Inflammatory macrophage (primary cell): ENCODE measurements at places on chromosomes 3 and 15.

- no peak for DNase-seq
Measured at GRCh38 chr3:126616931-126617330, 38.0 kb downstream of the TXNRD3 start.

DNA sequence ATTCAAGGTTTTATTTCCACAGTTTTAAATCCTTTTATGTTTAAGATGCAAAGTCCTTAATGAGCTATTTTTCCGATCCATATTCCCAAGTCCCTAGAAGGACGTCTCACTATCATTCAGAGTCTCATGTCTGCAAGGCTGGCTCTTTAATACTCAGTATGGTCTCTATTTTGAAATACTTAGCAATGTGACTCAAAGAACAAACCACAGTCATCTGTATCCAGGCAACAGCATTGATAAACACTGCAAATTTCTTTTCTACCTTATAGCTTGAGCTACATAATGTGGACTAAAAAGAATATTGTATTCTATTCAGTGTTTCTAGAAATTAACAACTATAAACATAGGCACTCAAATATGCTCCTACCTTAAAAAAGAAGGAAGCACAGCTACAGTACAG is 588.3 kb upstream of the NAALADL2 start:
- no peak for DNase-seq

DNA sequence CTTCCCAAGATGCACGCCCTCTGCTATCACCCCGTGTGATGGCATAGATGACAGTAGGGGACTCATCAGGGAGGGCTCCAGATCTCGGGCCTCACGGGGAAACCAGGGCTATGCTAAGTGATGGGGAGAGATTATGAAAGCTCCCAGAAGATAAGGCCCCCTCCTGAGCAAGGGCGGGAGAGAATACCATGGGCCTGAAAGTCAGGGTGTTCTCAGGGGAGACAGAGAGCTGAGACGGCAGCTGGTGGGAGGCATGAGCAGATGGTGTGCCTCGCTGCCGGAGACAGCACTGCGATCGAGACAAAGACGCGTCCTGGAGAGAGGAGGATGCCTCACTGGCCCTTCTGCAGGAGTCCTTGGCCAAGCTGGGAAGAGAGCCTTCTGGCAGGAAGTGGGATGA is 106.5 kb upstream of the ADPGK start:
- DNase-seq = no peak

DNA sequence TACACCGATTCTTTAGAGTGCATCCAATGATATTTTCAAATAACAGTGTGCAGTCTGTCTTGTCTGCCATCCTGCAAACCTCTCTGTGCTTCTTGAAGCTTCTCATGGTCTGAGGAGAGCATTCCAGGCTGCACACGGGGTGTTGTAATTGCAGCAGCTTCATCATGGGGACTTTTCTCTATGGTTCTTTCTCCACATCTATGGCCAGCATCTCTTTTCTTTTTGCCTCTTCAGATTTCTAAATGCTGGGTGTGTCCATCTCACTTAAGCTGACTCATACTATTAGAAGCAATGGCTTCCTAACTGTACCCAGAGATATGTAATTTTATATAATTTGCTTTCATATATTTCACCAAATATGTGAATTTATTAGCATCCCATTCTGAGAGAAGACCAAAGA is 63.8 kb upstream of the EPHB3 start:
- peak; percentile 76 for DNase-seq

DNA sequence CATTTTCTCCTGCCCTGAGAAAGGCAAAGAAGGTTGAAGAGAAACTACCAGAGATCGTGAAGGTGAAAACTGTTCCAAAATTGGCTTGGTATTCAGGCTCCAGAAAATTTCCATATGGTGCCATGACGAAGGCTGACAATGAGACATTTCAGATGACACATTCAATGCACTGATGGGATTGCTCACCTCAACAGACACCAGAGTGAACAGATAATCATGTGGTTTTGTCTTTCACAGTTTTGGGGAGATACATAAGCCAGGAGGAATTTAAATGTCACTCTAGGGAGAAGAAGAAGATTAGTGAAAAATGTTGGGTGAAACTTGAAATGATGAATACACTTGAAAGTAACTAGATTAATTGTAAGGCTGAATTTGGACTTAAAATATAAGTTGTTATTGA is 339.7 kb upstream of the EPHA3 start:
- no peak for DNase-seq

DNA sequence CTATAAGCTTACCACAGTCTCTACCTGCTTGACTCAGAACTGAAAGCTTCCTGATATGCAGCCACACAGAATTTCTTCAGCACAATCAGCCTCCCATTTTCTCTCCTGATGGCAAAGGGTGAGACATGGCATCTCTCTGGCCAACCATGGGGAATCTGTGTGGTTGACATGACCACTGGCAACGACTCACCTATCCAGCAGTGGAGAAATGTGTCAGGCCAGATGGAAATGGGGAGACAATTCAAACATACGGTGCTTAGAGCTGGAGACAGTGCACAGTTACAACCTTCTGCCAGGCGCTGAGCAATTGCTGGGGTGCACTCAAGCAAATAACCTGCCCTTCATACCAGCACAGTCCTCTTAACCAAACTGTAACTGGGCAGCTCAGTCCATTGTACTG is 3.6 kb downstream of the ZNF385D start:
- no peak for DNase-seq

GRCh38 chr3:5205165-5205941 is 17.8 kb downstream of the EDEM1 start:
- no peak for DNase-seq

DNA sequence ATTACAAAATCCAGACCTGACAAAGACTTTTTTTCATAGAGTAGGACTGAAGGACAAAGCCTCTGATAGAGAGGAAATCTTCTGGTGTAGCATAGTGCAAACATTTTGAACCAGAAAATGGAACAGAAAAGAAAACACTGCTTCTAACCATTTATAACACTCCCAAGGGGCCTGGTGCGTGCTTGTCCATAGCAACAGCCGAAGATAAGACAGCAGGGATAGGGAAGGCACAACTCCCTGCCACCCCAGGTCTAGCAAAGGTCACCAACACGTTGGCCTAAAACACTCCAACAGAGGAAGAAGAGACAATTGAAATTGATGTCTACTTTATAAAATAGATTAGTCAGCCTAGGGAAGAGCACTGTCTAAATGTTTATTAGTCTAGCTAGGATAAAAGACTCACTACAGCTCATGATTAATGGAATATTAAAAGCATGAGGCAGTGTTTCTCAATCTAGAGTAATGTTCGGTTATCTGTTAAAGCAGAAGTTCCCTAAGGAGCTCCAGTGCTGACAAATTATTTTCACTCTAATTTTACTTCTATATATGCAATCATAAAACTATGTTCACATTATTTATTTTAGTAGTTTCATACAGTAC is 145.2 kb downstream of the P3H2 start:
- no peak for DNase-seq

GRCh38 chr3:81788044-81788443 is 26.6 kb upstream of the GBE1 start:
- DNase-seq = no peak

GRCh38 chr15:40357246-40357645 is 773 bp upstream of the DISP2 start:
- no peak for DNase-seq

DNA sequence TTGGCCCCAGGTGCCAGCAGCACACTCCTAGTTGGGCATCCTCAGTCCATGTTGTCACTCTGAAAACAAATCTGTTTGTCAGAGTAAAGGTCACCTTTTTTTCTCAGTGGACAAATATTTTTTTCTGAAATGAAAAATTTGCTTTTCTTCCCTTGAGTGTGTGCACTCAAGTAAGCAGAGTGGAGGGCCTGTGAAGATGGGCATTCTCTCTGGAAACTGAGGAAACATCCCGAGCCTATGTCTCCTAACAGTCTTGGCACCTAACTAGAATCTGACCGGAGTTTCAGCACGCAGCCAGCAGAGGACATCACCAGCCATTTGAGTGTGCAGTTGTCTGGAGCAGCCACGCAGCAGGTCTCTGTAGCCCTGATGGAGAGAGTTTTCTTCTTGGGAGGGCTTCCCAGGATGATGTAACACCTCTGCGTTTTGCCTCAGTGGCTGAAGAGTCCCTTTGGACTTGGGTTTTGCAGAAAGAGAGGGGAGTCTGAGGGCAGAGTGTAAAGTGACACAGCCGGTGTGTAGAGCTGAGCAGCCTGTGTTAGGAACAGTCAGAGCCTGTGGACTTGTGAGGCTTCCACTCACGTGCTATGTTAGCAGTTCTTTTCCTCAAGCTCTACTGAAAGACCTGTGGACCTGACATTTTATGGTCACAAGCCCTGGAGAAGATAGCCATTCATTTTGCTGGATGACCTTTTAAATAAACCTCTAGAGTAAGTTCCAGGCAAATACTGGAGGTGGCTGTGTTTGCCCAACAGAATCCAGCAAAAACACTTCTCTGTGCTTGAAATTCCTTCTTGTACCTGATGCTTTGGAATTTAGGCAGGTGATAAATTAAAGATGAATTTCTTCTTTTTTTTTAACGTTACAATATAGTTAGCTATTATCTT is 51.6 kb downstream of the ABHD2 start:
- no peak for DNase-seq

- DNase-seq = no peak
Measured at GRCh38 chr3:58617338-58617761, 40.2 kb upstream of the FAM107A start.

DNA sequence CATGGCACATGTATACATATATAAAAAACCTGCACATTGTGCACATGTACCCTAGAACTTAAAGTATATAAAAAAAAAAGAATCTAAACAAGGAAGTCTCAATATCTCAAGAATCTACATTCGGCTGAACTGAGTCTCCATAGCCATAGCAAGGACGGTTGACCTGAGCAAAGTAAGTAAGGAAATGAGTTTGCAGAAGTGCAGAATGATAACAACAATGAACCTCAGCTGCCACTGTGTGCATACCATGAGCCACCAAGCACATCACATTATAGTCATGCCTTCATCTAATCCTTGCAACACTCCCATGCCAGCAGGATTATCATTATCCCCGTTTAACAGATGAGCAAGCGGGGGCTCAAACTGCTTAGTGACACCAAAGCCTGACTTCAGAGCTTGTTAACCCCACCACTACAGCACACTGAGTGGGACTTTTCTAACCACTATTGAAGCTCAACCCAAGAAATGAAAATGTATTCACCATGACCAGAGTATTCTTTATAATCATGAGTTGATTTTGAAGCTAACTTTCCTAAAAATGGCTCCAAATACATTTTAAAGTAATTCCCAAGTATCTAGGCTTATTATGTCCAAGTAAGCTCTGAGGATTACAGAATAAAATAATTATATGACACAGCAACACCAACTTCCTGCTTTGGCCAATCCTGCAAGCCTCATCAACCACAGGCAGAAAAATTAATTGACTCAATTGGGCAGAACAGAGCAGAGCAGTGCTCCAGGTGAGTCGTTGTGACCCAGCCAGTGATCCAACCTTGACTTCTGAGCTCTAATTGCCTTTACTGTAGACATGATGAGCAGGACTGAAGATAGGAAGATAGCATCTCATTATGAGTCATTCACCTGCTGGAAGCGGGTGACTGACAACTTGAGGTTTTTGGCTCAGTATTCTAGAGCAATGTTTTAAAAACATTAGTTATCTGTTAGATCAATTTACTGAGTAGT is 47.3 kb upstream of the IL12A start:
- DNase-seq = peak; percentile 14

- DNase-seq = no peak
Measured at GRCh38 chr3:60177726-60178125, 1073.5 kb downstream of the FHIT start.

GRCh38 chr3:150958683-150959082 is 13.8 kb downstream of the CLRN1 start:
- no peak for DNase-seq

GRCh38 chr3:36494461-36495109 is 114.3 kb downstream of the STAC start:
- peak; percentile 97 for DNase-seq

DNA sequence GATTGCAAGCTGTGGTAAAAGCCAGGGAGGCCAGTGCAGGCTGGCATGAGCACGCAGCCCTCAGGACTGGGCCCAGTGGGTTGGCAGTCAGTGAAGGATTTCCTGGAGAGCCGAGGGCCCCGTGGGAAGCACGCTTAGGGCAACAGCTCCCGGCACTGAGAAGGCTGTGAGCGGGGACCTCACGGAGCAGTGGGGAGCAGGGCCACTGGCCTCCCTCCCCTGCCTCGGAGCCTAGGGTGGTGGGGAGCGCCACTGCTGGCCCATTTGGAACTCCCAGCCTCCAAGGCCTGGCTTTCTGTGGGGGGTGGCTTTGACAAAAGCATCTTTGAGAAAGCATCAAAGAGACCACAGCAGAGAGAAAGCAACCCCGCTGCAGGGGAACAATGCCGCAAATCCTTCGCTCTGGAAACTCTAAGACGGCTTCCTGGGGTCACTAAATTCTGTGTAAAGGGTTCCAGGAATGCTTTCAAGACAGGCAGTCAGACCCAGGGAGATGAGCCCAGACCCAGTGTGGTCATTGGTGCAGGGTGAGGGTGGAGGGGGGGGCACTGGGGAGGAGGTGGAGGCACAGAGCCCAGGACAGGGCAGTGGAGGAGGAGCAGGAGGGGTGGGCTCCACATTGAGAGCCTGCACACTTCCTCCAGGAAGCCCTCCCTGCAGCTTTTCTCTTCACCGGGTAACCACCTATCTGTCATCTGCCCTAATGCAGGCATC is 9.5 kb upstream of the APBA2 start:
- DNase-seq = no peak

DNA sequence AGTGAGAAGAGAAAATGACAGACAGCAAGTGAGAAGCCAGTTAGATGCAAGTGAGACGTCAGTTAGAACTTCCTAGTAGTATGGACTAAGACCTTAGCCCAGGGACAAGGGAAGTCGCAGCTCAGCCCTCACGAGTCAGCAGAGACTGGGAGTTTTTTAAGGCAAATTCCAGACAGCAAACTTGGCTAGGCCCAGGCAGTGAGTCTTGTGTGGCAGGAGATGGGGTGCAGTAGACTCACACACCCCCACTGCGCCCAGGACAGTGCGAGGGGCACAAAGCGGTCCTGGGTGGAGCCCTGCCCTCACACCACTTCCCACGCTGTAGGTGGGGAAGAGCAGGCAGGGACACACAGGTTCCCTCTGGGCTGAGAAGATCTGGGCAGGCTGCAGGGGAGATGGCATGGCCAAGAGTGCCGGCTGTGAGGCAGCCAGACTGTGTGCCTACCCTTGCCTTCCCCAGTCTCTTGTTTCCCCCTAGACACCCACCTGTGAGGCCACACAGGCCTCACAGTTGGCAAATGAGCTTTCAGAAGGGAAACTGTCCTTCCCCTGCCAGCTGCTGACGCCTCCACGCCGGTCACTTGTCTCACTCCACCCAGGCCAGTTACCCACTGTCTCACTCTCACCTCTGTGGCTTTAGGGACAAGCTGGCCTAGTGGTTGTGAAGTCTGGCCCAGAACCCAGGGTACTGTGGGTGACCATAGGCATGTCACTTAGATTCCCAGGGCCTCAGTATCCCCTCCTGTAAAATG is 13.7 kb upstream of the PRKCD start:
- peak; percentile 90 for DNase-seq
